ENCODE measurements at places on chromosomes 2 and 18. TPM values are rescaled to one million over a fixed set of nuclear protein-coding genes. Genes with fewer than 3 reads are reported as not detected.

The PPP1R1C gene
- 3.3 TPM for total RNA-seq

The HYCC2 gene
- total RNA-seq = 3.5 TPM

The G6PC2 gene
- total RNA-seq = not detected

The GTF2A1L gene
- total RNA-seq = not detected

The ACMSD gene
- total RNA-seq = not detected

The VSNL1 gene
- not detected for total RNA-seq

The NAGK gene
- total RNA-seq = 76.0 TPM

The CERKL gene
- total RNA-seq = 0.17 TPM

The CPO gene
- total RNA-seq = not detected

The HAAO gene
- not detected for total RNA-seq

The IL36A gene
- not detected for total RNA-seq

The AGAP1 gene
- 22.3 TPM for total RNA-seq

The IL1F10 gene
- total RNA-seq = not detected

The CSRNP3 gene
- not detected for total RNA-seq

Data from A549 treated with RU486 at 1 μM for 4 hours (cell line).